ENCODE measurements at places on chromosomes 6 and 20.

DNA sequence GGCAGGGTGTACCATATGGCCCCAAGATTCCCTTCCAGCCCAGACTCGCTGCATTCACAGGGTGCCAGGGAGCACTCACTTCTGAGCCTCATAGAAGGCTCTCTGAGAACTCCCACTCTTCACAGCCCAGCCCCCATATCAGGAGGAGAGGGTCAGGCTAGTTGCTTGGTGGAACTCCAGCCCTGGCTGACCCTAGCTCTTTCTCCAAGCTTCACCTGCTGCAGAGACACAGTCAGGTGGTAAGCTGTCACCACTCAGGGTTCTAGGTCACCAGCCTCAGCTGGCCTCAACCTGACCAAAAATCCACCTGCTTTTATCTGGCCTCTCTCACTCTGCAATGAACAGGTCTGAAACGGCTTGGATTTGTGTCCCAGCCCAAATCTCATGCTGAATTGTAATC, 162.7 kb upstream of the MLN start:
- DNase-seq = no peak

DNA sequence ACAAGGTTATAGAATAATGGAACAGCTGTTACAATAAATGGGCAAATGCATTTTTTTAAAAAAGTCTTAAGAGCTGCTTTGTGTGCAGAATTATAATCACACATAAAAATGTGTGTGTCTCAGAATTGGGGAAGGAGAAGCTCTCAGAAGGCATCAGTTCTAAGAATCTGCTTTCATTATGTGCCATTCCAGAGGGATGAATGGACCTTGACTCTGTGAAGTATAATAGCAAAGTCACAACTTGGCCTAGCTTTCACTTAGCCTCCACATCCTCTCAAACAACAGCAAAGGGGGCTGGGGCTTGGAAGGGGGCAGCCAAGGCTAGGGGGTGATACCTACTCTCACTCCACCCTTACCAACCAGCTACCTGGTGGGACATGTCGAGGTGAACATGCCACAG, 265.0 kb downstream of the CDC5L start:
- no peak for DNase-seq

GRCh38 chr6:16253399-16254144, 15.2 kb downstream of the GMPR start:
- no peak for DNase-seq

DNA sequence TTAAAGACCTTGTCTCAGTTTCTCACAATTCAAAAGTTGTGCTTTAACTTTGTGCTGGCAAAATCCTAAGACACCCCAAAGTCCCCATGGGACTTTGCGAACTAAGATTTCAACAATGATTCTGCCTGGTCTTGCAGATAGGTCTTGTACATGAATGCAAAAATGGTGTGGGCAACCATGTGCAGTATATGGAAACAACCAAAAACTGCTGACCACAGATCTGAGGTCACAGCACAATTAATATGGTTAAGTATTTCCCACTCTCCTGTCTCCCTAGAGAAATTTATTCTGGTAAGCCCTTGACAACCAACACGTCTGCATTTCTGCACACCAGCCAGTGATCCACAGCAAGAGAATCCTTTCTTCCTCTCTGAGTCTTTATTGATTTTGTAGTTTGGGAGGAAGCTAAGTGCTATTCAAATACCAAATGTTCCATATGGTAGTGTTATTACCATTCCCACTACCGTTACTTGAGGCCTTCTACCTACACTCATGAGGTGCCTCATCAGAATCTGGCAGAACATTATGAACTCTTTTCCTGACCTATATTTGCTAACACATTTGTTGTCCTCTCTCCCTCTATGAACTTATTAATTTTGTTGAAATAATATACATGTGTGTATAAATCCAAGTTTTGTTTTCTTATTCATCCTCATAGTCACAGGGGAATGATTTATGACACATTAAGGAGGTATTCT, 178.7 kb downstream of the ATXN1 start:
- DNase-seq = no peak

DNA sequence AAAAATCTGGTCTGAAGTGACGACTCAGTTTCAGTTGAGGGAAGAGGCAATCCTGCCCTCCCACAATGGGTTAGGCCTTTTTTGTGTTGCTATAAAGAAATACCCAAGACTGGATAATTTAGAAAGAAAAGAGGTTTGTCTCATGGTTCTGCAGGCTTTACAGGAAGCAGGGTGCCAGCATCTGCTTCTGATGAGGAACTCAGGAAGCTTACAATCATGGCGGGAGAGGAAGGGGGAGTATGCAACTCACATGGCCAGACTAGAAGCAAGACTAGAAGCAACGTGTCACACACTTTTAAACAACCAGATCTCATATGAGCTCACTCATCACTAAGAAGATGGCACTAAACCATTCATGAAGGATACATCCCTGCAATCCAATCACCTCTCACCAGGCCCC, 529.3 kb downstream of the KIF16B start:
- no peak for DNase-seq
